Activated CD4-positive, alpha-beta T cell treated with anti-CD3 and anti-CD28 coated beads for 36 hours (primary cell): ENCODE measurements at places on chromosomes 12 and 14. TPM values are rescaled to one million over a fixed set of nuclear protein-coding genes. Genes with fewer than 3 reads are reported as not detected.
A peak's percentile ranks its signal among the peaks of the same experiment; 100 is the strongest.

DNA sequence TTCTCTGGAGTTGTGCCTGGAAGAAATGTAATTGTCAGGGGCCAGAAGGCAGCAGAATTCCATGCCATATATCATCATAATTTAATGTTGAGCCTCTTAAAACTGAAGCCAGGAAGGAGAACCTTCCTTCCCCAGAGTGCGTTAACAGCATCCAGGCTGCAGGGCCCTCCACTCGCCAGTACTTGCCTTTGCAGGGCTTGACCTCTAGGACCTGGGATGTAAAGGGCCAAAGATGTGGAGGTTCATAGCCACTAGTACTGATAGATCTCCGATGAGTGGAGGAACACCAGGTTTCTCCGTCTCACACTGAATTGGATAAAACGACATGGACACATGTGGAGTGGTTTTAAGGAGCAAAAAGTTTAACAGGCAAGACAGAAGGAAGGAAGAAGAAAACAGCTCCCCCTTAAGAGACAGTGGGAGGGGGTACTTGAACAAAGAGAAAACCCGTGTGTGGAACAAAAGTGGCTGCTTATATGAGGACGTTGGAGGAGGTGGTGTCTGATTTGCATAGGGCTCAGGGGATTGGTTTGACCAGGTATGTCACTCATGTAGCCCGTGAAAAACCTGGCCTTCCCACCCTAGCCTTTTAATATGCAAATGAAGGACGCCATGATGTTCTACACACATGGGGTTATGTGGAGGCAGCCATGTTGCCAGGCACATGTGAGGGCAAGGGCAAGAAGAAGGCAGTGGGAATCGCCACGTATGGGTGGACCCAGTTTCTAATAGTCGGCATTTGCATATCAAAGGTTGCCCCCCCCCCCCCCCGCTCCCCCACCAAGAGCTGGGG is 38.8 kb upstream of the WSCD2 start:
- no peak for DNase-seq

- DNase-seq = no peak
Measured at GRCh38 chr12:59149995-59150642, 229.8 kb upstream of the LRIG3 start.

- no peak for DNase-seq
Measured at GRCh38 chr14:104546591-104547309, 32.8 kb upstream of the C14orf180 start.

Gene KLRB1
- total RNA-seq = 0.87 TPM

DNA sequence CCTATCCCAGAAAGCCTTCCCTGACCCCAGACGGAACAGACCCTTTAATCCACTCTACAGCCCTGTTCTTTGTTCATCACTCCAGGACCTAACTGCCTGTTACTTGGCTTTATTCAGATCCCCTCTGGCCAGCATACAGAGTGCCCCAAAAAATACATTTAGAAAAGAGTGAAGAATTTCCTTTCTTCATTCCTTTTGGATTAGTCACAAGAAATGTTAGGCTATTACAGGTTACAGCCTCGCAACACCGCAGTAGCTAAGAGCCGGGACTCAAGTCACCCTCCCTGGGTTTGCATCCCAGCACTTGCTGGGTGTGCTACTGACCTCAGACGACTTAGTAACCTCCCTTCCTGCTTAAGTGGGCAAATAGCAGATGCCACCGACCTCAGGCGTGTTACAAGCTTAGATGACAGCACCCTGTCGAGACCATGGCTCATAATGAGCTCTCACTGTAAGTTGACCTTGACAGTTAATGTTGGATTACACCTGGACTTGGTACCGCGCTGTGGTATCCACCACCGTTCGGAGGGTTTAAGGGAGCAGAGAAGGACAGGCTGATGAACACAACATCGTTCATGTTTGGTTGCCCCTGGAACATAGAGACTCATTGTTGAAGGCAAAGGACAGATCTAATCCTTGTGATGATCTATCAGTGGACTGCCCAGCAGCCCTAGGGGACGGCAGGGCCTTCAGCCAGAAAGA is 12.9 kb downstream of the GLRX5 start:
- no peak for DNase-seq

DNA sequence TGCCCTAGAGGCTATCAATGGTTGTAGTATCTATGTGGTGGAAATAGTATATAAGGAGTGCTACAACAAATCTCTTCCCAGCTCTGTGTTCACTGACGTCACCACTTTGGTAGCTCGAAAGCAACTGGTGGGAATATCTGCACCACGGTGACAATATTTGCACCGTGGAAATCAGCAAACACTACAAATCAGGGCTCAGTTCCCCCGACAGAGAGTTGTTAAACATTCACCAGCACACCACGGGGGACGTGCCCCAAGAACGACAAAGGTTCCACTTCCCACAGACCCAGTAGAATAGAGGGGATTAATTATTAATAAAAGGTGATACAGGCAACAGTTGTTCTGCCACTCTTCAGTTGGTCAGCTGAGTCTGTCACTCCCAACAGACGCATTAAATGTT is 98.4 kb downstream of the CCDC60 start:
- no peak for DNase-seq

Gene DBX2
- total RNA-seq = not detected

GRCh38 chr12:12481631-12482030 is 81.0 kb downstream of the DUSP16 start:
- DNase-seq = no peak

Gene DGKA
- 341 TPM for total RNA-seq

DNA sequence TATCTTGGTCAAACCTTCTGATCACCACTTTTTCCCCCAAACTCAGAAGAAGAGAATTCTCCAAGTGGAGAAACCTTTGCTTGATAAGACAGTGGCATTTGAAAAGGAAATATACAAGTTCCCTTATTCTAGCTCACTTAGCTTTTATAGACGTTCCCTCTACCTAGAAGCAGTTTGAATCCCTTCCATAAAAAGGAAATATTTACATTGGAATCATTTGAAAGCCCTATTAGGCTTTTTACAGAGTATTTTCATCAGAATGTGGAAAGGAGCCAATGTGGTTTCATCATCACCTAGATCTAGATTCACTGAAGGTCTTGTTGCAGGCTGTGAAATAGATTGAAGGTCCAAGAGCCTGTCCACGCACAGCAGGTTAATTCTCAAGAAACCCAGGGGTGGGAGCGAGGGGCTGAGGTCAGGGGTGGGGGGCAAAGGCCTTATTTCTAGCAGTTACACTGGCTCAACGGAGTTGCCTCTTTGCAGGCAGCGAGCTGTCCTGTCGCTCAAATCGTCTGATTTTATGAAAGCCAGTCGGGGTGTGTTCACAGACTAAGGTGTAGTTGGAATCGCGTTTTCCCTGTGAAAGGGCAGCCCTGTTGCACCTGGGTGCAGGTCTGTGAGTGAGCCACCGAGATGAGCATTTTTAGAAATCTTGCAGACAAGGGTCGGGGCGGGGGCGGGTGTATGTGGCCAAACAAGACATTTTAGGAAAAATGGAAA is 45.6 kb downstream of the AACS start:
- no peak for DNase-seq

GRCh38 chr12:102896067-102896466 is 21.0 kb downstream of the PAH start:
- no peak for DNase-seq

Gene GTF2H3
- 60.4 TPM for total RNA-seq

DNA sequence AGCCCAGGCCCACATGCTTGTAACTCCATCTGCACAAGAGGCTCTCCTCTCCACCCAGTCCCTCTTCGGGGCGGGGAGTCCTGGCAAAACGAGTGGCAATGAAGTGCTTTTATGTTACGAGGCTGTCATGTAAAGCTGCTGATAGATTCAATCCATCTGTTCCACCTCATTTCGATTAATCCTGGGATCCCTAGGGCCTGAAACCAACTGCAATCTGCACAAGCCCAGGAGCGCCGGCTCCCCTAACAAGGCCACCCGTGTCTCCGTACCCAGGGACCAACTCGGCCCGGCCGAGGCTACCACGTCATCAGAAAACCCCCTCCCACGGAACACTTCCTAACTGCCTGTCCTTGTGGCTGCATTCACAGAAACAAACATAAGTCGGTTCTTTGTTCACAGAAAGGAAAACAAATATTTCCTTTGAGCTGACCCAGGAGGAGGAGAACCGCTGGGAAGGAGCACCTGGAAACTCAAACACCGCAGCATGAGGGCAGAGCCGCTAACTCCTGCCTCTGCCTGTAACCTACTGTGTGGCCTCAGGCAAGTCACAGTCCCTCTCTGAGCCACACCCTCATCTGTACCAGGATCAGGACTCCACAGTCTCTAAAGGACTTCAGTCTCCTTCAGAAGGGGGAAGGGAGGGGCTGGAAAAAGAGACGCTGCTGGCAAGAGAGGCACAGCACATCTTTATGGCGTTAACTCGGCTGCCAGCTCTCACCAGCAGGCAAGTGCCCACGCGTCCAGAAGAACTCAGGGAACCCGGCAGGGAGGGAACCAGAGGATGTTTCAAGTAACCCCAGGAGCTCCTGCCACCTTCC is 47.8 kb downstream of the CCDC88C start:
- DNase-seq = peak; percentile 72
